ENCODE measurements at places on chromosomes 7 and 10.

GRCh38 chr10:67086327-67087134, 160.7 kb downstream of the LRRTM3 start:
- no peak for DNase-seq

- DNase-seq: no peak
These were observed 9.9 kb downstream of the TMEM72 start for GRCh38 chr10:44921061-44921460.

- no peak for DNase-seq
These were observed 179.1 kb upstream of the FZD1 start for GRCh38 chr7:91085175-91085574.

DNA sequence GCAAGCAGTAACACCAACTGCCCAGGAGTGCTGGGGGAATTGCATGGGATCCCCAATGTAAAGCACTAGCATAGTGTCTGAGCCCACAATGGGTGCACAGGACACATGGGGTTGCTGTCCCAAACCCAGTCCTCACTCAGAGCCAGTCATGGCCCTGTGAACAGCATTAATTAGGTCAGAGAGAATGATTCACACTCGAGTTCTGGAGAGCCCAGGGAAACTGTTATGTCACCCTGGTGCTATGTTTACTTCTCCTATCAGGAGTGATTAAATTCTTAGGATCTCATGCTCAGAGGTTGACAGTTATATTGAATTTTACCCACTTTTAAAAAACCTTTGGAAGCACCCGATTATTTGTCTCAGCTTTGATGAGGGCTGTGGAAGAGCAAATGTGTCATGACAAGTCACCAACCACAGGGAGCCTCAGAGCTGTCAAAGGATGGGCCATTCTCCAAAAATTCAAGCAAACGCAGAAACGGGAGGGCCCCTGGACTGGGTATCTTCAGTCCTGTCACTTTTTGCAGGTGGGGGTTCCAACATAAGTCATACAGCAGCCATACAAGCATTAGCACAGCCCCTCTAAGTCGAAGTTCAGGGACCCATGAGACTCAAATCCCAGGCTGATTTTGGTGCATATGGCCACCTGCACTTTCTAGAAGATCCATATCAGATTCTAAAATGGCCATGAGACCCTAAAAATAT, 1.3 kb upstream of the RASSF4 start:
- no peak for DNase-seq

GRCh38 chr10:34236931-34237330, 578.2 kb downstream of the PARD3 start:
- no peak for DNase-seq

DNA sequence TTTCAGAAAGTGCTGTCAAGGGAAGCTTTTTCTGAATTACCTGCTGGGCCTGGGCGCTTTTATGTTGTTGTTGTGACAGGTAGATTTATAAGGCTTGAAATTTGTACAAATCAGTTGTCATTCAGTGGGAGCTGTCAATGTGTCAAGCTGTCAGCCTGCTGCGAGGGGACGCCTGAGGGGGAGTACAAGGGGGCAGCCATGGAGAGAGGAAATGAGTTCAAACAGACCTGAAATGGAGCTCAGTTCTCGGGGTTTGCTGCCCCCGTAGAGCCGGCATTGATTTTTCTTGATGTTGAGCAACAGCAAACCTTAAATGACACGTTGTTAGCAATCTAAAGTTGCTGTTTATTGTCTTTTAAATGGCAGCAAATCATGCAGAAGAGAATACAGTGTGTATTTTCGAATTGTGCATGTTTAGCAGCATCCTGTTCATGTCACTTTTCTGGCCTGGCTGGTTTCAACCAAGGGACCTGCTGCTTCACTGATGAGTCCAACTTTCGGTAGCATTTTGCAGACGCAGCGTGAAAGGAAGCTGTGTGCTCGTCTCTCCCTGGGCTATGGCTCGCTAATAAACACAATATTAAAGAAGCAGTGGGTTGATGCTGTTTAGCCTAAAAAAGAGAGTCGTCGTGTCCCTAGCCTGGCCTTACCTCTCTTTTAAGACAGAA, 166.5 kb downstream of the LRMDA start:
- no peak for DNase-seq

DNA sequence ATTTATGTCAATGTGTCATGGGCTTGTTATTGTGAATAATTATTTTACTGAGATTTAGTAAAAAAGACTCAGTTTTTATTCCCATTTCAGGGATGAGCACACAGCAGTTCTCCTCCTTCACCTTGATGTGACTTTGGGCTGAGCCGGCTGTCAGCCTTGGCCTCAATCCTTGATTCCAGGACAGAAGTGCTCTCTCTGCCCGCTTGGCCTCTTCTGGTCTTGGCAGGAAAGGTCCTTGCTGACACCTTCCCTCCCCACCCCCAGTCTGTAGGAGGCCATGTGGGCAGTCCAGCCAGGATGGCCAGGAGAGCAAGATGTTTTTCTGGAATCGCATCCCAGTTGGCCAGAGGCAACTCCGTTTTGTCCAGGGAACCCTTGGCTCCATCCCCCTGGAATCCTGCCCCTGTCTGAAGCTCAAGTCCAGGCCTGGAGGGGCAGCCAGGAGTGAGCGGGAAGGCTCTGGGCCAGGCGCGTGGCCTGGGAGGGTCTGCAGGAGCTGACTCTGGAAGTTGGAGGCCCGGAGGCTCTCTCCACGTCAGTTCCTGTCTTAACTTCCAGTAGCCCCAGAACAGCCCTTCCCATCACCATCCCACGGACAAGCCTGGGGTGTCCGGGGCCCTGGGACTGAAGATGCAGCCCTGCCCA, 100.9 kb downstream of the PDGFA start:
- no peak for DNase-seq

DNA sequence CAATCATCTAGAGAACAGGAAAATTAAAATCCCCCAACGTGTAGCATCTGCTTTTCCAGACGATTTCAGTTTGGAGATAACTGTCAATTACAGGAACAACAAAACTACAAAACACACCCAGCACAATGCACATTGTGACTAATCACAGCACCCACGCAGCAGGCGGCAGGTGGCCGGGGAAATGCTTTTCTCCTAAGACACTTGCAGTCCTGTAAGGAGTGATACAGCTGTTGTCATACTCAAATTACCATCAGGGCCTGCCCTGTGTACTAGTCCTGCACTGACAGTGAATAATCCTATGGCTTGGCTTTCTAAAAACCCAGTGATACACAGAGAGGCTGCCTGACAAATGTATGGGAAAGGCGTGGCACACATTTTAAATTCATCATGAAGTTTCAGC, 37.8 kb downstream of the COBL start:
- no peak for DNase-seq

DNA sequence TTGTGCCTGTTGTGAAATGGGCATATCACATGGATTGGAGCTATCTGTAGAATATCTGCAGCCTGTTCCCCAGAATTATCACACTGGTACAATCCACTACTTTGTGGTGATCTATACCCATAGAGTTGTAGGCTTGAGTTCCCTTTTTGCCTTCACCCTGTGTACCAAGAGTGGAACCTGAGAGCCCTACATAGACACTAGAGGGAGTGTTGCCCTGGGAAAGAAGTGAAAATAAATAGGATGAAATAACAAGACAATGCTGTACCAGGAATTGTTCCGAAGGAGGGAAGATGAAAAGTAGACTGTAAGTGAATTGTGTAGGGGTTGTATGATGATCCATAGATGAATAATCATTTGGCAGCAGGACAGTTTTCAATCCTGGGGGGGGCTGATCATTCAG, 9.0 kb downstream of the SORCS3 start:
- no peak for DNase-seq

GRCh38 chr7:141544831-141545230, 6.4 kb upstream of the AGK start:
- no peak for DNase-seq

DNA sequence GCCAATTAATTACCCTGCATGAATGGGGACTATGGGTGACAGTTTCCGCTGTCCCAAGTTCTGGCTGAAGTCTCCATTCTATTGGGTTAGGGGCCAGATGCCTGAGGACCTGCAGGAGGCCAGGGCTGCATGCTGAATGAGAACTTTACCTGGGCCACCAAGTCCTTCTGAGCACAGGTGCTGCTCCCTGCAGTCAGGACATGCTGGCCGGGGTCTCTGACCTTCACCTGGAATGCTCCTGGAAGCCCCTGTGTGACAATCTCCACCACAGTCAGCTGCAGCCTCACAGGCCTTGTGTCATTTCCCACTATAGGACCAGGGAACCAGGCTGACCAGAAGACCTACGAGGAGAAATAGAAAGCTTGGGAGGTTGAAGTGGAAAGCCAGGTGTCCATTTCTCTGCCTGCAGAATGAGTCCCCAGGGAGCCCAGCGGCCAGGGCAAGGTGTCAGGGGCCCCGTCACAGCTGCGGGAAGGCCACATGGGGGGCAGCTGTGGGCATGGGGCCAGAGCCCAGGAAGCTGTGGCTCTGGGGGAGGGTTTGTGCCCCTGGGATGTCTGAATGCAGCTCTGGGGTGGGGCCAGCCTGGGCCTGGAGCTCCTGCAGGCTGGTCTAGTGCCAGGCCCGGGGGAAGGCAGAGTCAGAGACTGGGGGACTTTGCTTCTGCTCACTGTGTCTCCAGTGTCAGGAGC, 5.6 kb upstream of the GIMAP8 start:
- DNase-seq: no peak

DNA sequence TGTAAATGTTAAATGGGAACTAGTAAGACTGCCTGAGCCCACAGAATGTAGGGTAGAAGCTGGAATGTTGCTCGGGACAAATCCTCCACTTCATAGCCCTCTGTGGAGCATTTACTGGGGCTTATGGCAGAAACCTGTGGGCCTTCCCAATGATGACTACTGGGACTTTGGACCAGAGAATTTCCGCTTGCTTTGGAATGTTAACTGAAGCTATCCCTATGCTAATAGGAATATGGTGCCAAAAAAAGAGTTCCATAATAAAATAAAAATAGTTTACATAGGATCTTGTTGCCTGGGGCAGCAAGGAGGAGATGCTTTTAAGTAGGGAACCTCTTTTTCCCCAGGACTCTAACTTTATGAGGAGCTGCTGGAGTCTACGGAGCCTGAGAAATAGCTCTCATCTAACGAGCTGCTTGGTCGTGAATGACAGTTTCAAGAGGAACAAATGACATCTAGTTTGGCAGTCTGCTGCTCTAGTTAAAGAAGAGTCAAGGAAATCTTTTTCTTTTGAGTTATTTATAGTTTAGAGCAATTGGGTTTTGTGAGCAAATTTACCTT, 5.7 kb upstream of the DYNC2I1 start:
- DNase-seq: no peak

DNA sequence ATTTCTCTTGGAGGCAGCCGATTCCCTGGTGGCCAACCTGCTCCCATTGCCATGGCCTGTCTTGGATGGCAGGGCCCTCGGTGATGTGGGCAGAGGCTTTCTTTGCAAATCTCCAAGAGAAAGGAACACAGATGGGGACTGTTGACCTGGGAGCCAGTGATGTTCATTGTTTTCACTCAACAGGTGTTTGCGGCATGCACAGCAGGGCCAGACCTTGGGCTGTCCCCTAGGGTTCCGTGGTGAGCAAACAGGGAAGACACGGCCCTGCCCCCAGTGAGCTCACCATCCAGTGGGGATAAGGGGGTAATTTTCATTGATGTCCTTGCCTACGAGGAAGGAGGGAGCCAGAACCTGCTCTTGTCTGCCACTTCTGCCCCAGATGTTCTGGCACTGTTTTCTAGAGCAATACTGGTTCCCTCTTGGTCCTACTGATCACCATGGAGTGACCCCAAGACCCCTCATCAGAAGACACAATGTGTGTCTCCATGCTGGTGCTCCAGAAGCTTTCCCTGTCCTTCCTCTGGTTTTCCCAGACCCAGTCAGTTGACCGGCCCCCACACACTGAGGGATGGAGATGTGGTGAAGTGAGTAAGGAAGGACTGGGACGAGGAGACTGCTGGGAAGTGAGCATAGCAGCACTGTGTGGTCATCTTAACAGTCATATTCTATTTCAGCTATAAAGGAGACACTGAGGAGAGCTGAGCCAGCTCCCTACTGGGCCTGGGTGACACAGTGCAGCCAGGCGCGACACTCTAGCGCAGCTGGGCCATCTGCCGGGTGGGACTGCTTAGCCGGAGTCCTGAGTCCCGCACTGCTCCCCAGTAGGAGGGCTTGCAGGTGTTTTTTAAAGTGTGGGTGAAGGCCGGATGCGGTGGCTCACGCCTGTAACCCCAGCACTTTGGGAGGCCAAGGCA, 20.4 kb upstream of the FIGNL1 start:
- DNase-seq: no peak

- DNase-seq: no peak
These were observed 1.1 kb downstream of the RADIL start for GRCh38 chr7:4882169-4883032.

DNA sequence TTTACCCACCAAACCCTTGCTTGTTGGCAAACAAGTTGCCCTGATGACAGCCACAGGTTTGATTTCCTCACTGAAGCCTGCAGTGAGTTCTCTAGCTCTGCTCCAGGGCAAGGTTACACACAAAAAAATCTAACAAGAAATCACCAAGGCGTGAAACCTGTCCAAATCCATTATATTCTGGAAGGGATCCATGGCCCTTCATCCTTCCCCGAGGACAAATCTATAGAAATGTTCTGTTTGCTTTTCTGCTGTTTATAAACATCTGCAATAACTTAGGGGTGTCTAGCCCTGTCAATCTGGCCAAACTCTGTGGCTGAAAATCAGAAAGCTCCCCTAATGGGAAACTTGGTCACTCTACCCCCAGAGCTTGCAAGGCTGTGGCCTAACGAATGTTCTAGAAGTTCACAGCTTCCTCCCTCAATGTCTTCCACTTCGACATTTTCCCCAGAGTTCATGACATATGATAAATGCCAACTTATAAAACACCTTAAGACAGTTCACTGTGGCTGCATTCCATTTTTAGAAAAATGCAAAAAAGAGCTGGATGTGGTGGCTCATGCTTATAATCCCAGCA, 164.5 kb downstream of the PRPF18 start:
- DNase-seq: no peak

DNA sequence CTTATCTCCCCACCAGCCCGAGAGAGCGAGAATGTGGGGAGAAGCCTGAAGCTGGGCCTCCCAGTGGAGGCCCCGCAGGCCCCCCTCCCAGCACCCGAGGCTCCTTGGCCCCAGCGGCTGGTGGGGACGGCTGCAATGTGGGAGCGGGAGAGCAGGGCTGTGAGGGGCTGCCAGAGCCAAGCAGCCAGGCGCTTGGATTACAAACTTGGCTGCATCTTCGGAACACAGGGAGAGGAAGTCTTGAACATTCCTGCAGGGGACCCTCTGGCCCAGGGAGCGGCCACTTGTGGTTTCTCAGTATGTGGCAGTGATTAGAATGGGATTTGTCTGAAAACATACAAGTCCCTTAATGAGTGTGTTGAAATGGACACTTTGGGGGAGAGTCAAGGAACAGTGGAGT, 23.2 kb downstream of the ELN start:
- DNase-seq: no peak

DNA sequence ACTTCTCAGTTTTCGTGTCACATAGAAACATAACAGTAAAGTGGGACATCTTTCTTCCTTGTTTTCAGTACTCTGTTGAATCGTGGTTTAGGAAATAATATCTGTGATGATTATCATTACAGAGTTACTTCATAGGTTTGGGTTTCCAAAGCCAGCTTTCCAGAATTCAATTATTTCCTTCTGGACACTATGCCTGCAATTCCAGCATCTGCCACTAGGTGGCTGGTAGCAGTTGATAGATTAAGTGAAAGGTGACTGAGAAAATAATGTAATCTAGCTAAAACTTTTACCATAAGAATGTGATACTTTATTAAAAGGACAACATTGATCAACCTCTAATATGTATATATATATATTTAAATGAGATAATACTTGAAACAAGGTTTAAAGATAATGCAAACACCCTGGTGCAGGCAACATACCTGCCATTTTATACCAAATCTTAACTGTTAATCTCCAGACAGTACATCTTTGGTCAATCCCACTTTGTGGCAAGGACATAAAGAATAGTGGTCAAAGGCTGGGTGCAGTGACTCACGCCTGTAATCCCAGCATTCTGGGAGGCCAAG, 102.6 kb downstream of the SH3PXD2A start:
- DNase-seq: peak; percentile 35
